Nucleus accumbens (tissue), 56 donors: ENCODE measurements at places on chromosomes 13 and 19.
A peak's percentile ranks its signal among the peaks of the same experiment; 100 is the strongest.

DNA sequence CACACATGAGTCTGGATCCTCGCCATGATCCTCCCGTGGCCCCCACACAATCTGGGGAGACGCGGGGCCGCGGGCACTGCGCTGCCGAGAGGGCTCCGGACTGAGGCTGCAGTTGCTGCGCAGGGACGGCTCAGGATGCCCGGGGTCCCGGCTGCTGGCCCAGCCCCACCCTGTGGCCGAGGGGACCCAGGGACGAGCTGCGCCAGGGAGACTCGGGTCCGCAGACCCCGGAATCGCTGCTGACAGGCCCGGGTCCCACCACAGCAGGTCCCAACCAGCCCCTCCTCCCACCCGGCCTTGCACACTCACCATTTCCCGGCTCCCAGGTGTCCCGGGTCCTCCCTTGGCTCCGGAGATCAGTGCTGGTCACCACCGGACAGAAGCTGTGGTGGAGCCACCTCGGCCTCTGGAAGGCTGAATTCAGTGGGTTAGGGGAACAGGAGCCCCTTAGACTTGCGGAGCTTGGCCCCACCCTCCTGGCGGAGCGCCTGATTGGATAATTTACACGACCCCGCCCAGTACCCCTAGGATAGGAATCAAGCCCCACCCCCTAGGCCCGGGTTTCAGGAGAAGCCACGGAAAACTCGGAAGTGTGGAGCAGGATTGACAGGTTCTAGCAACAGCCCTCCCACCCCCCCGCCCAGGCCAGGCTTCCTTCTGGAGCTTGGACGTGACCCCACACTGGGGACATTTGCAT, 57.4 kb downstream of the ZNF44 start:
- DNase-seq = no peak

- DNase-seq = no peak
Measured at GRCh38 chr19:16456652-16457194, 15.0 kb downstream of the EPS15L1 start.

DNA sequence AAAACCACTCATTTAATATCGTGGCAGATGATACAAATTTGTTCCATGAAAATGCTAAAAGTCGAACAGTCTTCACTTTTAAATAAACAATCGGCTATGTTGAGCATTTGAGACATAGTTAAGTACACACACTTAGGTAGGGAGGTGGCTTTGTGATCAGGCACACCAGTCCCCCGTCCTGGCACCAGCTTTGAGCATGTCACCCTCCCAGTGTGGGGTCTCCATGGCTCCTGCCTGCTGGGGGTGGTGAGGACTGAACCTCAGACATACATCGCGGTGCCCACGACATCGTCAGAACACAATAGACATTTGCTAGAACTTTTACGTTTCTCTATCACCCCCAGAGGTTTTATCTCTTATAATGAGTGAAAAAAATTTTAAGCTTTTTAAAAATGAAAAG, 62.0 kb downstream of the RFX2 start:
- DNase-seq = no peak

- no peak for DNase-seq
Measured at GRCh38 chr13:27353708-27354107, 70.7 kb upstream of the GTF3A start.

DNA sequence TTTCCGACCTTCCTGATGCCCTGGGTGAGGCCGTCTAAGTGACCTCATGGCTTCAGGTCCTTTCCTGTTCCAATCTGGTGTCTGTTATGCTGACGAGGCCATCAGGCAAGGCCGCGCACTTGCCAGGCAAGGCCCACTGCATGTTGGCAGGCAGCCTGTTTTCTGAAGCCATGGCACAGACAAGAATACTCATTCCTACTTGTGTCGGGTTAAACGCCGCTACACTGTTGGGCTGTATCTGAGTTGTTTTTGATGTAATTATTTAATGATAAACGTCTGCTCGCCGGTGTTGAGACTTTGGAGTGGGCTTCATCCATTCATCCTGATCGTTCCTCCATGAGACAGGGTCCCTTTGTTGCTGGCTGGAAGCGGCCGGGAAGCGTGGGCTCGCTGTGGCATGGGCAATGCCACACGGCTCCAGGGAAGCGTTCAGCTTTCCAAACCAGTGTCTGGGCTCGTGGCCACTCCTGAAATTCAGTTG, 92.1 kb downstream of the ATP11A start:
- peak; percentile 29 for DNase-seq

DNA sequence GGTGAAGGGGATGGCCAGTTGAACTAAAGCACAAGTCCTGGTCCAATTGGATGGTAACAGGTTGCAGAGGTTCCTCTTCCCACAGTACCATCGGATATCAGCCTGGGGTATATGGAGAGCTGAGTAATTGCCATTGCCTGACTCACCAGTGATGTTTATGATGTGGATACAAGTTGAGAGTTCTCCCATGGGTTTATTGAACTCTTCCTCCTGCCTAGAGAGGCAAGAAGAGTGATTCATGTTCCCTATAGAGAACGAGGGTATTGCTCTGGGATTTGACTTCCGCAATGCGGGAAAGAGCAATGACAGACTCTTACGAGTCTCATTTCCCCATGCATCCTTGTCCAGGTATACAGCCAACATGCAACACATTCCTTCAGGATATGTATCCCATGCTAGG, 111.3 kb upstream of the PCDH9 start:
- no peak for DNase-seq

DNA sequence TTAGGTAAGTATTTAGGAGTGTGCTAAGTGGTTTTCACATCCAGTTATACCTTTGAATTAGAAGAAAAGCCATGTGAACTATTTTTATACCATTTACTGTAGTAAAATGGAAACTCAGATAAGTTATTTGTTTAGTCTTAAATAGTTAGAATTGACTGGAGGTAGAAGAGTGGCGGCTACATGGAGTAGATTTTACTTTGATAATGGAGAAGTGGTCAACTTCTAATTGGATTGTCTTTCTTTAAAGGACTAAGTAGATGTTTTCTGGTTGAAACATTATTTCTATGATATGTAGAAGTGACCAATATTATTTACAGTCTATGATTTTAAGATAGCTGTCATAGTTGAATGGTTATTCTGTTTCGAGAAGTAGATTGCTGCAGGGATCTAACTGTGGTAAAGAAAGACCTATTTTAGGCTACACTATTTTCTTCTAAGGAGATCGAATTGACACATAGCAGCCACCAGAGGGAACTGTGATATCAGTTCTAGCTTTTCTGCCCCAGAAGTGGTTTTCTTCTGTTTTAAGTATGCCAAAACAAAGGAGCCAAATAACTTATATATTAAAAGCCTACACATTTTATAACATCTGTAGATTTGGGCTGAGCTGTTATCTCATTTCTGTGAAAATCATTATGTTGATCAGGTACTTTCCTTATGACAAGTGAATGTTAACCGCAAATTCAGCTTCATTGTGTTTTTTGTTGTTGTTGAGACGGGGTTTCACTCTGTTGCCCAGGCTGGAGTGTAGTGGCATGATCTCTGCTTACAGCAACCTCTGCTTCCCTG, 26.1 kb downstream of the ZMYM2 start:
- DNase-seq = no peak

DNA sequence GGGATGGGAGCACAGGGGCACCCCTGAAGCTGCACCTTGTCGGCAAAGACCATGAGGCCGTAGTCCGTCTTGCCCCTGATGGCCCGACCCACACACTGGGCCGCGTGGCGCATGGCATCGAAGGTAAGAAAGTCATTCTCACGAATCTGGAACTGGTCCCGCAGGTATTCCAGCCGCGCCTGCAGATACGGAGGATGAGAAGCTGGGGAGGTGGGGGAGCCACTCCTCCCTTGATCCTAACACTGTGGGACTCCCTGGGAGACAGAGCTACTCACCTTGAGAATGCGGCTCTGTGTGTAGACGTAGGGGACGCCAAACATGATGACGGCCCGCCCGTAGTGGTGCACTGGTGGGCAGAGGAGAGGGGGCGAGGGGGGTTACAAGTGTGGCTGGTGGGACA, 11.9 kb downstream of the KLC3 start:
- no peak for DNase-seq

GRCh38 chr19:18366021-18366435, 19.9 kb upstream of the GDF15 start:
- no peak for DNase-seq

GRCh38 chr19:14425696-14426138, 6.6 kb upstream of the DDX39A start:
- no peak for DNase-seq

DNA sequence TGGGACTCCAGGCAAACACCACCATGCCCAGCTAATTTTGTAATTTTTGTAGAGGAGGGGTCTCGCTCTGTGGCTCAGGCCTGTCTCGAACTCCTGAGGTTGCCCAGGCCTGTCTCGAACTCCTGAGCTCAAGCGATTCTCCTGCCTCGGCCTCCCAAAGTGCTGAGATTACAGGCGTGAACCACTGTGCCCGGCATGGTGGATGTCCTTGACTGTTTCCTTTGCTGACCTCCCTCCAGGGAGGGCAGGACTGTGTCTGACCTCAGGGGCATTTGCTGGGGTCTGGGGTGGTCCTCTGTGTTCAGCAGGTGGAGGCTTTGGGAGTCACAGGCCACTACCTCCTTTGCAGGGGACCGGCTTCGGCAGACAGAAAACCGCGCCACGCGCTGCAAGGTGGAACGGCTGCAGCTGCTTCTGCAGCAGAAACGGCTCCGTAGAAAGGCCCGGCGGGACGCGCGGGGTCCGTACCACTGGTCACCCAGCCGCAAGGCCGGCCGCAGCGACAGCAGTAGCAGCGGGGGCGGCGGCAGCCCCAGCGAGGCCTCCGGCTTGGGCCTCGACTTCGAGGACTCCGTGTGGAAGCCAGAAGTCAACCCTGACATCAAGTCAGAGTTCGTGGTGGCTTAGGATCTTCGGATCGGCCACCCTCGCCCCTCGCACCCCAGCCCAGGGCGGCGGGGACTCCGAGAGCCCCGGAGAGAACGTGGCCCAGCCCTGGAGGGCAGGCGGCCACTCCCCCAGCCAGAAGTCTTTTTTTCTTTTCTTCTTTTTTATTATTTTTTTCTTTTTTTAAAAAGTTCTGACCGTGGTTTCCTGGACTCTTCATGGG, 8.5 kb downstream of the MIDN start:
- DNase-seq = no peak

- no peak for DNase-seq
Measured at GRCh38 chr13:41827507-41828213, 133.2 kb downstream of the VWA8 start.

DNA sequence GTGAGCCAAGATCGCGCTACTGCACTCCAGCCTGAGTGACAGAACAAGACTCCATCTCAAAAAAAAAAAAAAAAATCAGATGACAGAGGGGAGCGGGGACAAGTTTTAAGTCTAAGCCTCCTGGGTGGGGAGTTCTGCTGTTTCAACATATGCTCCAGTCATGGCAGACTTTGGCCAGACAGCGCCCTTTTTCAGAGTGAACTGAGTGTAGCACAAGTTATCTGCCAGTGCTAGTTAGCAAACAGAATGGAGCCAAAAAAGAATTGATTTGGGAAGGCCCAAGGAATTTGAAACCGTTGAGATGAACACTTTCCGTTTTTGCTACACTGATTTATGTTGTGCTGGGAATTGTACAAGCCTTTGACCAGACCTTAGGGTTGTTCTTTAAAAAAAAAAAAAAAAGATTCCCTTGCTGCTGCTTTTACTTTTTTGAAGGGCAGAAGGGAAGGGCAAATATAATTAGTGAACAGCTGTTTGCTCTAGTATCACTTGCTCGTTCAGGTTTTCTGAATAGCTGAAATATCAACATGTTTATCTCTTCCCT, 5.7 kb downstream of the ACTN4 start:
- no peak for DNase-seq

DNA sequence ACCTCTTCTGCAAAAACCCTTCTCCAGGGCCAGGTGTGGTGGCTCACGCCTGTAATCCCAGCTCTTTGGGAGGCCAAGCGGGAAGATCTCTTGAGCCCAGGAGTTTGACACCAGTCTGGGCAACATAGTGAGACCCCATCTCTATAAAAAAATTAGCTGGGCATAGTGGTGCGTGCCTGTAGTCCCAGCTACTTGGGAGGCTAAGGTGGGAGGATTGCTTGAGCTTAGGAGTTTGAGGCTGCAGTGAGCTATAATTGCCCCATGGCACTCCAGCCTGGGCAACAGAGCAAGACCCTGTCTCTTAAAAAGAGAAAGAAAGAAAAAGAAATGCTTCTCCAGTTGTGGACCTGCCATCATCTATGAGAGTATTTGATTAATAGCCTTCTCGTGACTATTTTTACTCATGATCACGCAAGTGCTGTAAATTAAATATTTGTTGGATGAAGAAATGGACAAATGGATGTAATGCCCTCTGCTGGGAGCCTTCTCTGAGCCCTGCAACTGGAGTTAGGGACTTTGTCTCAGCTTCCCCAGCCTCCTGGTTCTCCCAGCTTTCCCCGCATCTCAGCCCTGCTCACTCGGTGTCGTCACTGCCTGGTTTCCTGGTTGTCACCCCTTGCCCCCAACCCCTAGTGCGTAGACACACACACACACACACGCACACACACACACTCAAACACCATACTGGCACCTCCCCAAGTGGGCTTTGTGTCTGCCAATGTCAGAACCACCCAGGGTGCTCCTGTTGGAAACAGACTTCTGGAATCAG, 12.2 kb downstream of the WIZ start:
- no peak for DNase-seq

DNA sequence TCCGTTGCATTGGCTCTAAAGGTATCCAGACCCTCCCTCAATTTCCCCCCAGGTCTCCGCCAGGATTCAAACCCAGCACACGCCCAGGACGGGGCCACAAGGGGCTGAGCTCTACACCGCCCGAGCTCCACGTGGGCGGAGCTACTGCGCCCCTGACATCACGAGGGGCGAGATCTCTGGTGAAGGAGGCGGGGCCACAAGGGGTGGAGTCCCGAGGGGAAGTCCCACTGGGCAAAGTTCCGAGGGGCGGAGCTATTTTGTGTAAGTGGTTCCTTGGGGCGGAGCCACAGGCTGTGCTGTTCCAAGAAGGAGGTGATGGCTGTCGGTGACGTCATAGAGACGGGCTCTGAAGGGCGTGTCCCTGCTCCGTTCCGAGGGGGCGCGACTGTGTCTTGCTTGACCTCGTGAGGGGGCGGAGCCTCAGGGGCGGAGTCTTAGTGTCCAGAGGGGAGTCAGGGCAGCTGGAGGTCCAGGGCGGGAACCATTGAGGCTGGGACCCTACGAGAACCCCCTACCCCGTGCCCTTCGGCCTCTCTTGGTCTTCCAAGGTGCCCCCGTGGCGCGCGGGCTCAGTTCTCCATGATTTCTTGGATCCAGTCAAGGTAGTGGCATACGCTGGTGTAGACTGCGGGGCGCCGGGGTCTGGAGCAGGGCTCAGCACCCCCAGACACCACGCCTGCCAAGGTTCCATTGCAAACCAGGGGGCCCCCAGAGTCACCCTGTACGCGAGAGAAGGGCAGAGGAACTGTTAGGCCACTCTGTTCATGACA, 1.3 kb upstream of the KLK8 start:
- DNase-seq = no peak

DNA sequence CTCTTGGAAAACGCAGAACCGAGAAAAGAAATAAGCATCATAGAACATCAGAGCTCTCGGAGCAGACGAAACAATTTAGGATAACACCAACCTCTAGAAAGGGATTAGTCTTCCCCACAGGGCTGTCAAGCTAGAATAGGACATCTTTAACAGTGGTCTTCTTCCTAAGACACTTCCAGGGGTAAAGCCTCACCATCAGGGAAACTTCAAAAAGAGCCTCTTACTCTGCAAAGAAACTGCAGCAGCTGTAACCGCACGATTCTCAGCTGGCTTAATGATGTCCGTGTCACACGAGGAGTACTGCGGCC, 642 bp downstream of the ZNF571 start:
- DNase-seq = no peak

- no peak for DNase-seq
Measured at GRCh38 chr13:21060338-21061028, 903 bp downstream of the LATS2 start.
